ENCODE measurements at places on chromosomes 2 and 18.

DNA sequence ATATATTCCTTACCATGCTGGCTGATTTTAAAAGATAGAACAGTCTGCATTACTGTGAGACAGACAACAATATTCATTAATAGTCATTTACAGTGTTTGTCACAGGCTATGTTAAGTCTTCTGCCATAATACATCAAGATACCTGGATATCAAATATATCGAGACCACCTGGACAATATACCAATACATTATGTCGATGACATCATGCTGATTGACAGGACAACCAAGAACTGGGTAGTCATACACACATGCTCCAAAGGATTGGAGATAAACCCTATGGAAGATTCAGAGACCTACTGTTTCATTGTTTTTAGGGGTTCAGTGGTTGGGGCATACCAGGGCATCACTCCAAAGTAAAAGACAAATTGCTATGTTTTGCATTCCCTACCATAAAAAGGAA, 26.5 kb upstream of the SMCHD1 start:
- no peak for DNase-seq

DNA sequence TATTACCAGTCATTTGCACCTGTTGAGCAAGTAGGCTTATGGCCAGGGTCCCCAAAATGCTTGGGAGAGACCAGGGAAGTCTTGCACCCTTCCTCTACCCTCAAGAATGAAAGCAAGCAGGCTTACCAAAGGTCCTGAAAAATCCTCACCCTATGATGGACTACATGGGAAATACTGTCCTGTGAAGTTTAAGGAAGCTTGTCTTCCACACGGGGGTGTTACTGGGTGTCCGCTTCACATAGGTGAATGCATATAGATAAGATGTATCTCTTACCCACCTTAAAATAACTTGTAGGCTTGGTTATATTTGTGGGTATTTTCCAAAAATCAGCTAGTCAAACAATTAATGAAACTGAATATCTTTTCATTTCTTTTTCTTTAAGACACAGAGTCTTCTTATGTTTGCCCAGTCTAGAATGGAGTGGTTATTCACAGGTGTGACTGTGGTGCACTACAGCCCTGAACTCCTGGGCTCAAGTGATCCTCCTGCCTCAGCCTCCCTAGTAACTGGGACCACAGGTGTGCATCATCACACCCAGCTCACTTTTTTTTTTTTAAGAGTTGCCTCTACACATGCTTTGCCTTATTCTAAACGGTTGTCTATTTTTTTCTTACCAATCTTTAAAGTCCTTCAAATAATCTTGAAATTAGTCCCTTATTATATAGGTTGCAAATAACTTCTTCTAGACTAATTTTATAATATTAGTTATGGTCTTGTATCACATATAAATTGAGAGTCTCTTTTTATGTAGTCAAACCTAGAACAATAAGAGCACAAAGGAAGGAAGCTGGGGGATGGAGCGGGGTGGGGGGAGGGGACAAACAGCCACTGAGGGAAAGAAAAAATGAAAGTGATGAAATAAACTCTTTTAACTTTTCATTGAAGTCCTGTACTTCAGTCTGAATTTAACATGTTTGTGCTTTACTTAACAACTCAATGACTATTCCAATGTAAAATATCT, 49.0 kb downstream of the CERKL start:
- DNase-seq = no peak

- DNase-seq = no peak
Observed at GRCh38 chr2:142926445-142926844, 49.0 kb downstream of the KYNU start.

- DNase-seq = no peak
Observed at GRCh38 chr2:237488901-237489860, 2.1 kb downstream of the MLPH start.

GRCh38 chr2:52698408-52698807, 1069.2 kb upstream of the CHAC2 start:
- no peak for DNase-seq

Data from GM03348 (cell line).